Activated CD4-positive, alpha-beta memory T cell treated with anti-CD3 and anti-CD28 coated beads, Interleukin-2, amount 10 ng/mL, durations not matched to agents 7 days and 5 days (primary cell): ENCODE measurements at places on chromosomes 2 and 18. TPM values are rescaled to one million over a fixed set of nuclear protein-coding genes. Genes with fewer than 3 reads are reported as not detected.

PDK1 gene
- 30.7 TPM for total RNA-seq

RBKS gene
- 2.2 TPM for total RNA-seq

FOXD4L1 gene
- total RNA-seq: 0.18 TPM

SERPINB11 gene
- total RNA-seq: not detected

HMSD gene
- 9.6 TPM for total RNA-seq

CACNB4 gene
- total RNA-seq: 0.30 TPM

RAB27B gene
- 5.0 TPM for total RNA-seq

CERKL gene
- total RNA-seq: not detected

VWC2L gene
- total RNA-seq: not detected

ANKRD53 gene
- not detected for total RNA-seq

DCDC2C gene
- total RNA-seq: not detected

MC2R gene
- total RNA-seq: not detected

CRYGA gene
- not detected for total RNA-seq

NT5DC4 gene
- not detected for total RNA-seq

SNORC gene
- 1.3 TPM for total RNA-seq

IL37 gene
- total RNA-seq: 0.48 TPM

CD207 gene
- total RNA-seq: not detected

TTN gene
- 2.1 TPM for total RNA-seq

MARCO gene
- not detected for total RNA-seq

RMND5A gene
- total RNA-seq: 29.6 TPM

DPYSL5 gene
- total RNA-seq: not detected

B3GNT7 gene
- total RNA-seq: not detected

CXXC1 gene
- total RNA-seq: 128 TPM

SOX11 gene
- total RNA-seq: not detected

FN1 gene
- total RNA-seq: 1.8 TPM

DQX1 gene
- total RNA-seq: 0.45 TPM

EFHD1 gene
- total RNA-seq: 2.7 TPM

CAVIN2 gene
- not detected for total RNA-seq

FBXO11 gene
- total RNA-seq: 59.7 TPM

BOLA3 gene
- 46.5 TPM for total RNA-seq

EN1 gene
- not detected for total RNA-seq

VAMP5 gene
- 89.6 TPM for total RNA-seq

HTR2B gene
- 0.10 TPM for total RNA-seq

PER2 gene
- total RNA-seq: 9.2 TPM

DLGAP1 gene
- 1.5 TPM for total RNA-seq

FBXO41 gene
- 12.0 TPM for total RNA-seq

KATNAL2 gene
- total RNA-seq: 0.35 TPM

GPR55 gene
- total RNA-seq: 7.3 TPM
